ENCODE measurements at places on chromosomes 6 and 20. TPM values are rescaled to one million over a fixed set of nuclear protein-coding genes. Genes with fewer than 3 reads are reported as not detected.

Gene SIM1
- not detected for total RNA-seq

Gene STMND1
- not detected for total RNA-seq

Gene EDN3
- not detected for total RNA-seq

Gene MUC22
- total RNA-seq, result not detected

- DNase-seq, result no peak
These were observed 80.6 kb upstream of the SULF2 start for GRCh38 chr20:47865912-47866311.

DNA sequence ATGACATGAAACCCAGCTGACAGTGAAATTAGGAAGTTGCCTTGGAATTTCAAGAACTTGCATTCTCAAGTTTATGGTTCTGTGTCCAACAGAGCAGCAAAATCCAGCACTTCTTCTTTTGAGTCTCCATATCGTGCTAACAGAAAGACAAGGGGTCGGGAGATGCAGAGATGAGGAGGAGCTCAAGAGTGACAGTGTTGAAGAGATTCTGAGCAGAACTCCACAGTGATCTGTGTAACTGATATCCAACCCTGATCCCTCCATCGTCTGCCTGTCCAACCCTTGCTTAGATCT, 21.2 kb upstream of the BTN1A1 start:
- DNase-seq, result no peak

DNA sequence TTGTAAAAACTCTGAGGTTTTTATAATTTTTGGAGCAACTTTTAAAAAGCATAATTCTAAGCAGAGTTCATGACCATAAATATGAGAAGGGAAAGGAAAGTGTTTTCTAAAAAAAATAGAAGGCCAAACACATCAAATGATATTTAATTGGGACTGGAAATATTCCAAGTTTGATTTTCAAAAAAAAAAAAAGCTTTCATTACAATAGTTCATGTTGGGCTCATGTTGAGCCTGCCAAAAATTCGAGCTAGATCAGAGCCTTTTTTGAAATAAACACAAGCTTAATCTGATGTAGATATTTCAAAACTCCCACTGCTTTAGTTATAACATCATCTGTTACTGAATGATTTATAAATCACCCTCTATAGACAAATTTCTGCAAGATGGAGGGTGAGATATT, 163.4 kb upstream of the DEFB112 start:
- no peak for DNase-seq

DNA sequence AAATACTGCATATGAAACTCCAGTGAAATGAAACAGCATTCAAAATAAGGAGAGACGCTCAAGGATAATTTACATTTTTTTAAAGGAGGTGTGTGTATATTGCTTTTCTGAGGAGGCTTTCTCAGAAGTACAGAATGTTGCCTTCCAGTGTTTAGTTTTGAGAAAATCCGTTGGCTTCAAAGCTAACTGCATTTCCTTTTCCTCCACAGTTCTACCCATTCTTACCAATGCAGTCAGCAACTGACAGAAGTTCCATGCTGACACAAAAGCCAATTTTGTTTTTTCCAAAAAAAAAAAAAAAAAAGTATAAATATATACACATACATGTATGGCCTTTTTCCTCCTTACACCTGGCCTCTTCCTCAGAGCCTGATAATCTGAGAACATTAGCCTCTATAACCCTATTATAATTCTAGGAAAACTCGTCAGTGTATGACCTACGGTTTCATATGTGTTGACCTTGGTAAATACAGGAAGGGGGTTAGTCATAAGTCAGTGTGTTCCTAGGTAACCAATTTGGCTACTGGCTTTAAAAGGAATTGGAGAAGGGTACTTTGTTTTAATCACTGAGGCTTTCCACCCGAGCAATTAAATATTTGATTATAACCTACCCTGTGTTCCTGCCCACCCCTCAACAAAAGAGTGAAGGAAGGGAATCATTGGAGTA, 24.2 kb downstream of the MGME1 start:
- DNase-seq, result no peak

- no peak for DNase-seq
These were observed 48.9 kb upstream of the EZR start for GRCh38 chr6:158868122-158868480.

GRCh38 chr6:113009682-113010081, 662.6 kb downstream of the RFPL4B start:
- no peak for DNase-seq

GRCh38 chr6:140857739-140858380, 1274.9 kb upstream of the GJE1 start:
- no peak for DNase-seq

DNA sequence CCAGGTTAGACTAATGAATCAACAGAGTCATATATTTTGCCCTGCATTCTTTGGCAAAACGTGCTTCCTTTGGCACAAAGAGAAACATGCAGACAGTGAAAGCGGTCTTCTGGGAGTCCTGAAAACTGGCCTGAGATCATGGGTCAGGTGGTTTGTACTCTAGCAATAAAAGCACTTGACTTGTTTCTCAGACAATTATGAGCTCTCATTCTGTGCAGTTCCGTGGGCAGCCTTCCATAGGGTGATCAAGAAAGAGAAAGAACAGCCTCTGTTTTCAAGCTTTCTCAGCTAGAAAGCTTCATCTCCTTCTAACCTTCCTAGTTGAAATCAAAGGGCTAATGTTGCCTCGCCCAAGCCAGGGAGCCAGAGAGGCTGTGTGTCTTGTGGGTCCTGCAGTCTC, 62.7 kb upstream of the ISM1 start:
- DNase-seq, result no peak

DNA sequence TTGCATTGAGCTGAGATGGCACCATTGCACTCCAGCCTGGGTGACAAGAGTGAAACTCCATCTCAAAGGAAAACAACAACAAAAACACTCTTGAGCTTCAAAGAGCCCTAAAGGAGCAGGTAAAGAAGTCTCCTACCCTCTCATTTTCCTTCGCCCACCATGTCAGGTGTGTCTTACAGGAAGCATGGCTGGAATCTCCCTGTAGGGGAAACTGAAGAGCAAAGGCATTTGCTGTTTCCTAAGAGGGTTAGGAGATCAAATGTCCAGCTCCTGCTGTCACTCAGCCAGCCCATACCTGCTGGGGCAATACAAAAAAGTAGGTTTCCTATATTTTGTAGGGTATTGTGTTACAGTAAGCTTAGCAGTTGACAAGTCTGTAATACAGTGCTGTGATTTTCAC, 43.3 kb downstream of the SPATA2 start:
- no peak for DNase-seq

DNA sequence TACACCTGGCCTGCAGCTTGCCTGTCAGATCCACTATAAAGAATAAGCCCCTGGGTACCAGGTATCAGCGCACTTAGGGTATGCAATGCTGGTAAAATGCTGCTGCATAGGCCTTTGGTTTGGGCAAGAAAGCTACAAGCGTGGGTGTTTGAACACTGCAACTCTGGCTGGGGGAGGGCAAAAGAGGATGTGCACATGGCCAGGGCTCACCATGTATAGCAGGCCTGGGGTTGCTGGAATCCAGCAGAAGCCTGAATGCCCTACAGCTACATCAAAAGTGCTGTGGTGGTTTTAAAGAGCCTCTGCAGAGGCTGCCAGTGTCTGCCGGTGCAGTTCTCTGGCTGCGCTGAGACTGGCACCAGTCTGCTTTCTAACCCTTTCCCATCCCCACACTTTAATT, 51.7 kb downstream of the UQCC1 start:
- DNase-seq, result no peak
